ENCODE measurements at places on chromosomes 7 and 10. TPM values are rescaled to one million over a fixed set of nuclear protein-coding genes. Genes with fewer than 3 reads are reported as not detected.

Gene ARMC10
- polyA plus RNA-seq, result 64.9 TPM

Gene TPK1
- 8.3 TPM for polyA plus RNA-seq

Gene CFAP46
- polyA plus RNA-seq, result 9.0 TPM

DNA sequence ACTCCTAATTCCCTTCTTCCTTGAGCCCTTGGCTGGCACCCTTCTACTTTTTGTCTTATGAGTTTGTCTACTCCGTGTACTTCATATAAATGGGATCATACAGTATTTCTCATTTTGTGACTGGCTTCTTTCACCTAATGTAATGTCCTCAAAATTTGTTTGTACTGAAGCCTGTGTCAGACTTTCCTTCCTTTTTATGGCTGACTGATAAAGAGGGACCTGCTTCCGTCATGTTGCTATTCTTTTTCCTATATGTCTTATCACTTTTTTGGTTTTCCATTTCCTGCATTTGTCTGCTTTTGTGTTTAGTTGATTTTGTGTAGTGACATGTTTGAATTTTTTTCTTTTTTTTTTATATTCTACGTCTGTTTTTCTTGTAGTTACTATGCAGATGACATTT, 470.9 kb downstream of the SDK1 start:
- DNase-seq, result no peak

- DNase-seq, result no peak
Measured at GRCh38 chr7:114687238-114687637, 234.7 kb upstream of the MDFIC start.

GRCh38 chr7:88132725-88133124, 87.1 kb downstream of the SRI start:
- DNase-seq, result no peak

GRCh38 chr7:120733143-120733542, 124.8 kb downstream of the TSPAN12 start:
- DNase-seq, result no peak

DNA sequence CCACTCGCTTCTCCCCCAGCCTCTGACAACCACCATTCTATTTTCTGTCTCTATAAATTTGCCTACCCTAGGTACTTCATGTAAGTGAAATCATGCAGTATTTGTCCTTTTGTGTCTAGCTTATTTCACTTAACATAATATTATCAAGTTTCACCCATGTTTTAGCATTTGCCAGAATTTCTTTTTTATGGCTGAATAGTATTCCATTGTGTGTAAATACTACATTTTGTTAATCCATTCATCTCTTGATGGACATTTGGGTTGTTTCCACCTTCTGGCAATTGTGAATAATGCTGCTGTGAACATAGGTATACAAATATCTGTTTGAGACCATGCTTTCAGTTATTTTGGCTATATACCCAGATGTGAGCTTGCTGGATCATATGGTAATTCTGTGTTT, 57.4 kb upstream of the TRIM8 start:
- no peak for DNase-seq

- DNase-seq, result no peak
Measured at GRCh38 chr7:94803821-94804220, 103.6 kb upstream of the PPP1R9A start.

GRCh38 chr10:98994030-98994429, 241.6 kb downstream of the HPSE2 start:
- DNase-seq, result no peak

DNA sequence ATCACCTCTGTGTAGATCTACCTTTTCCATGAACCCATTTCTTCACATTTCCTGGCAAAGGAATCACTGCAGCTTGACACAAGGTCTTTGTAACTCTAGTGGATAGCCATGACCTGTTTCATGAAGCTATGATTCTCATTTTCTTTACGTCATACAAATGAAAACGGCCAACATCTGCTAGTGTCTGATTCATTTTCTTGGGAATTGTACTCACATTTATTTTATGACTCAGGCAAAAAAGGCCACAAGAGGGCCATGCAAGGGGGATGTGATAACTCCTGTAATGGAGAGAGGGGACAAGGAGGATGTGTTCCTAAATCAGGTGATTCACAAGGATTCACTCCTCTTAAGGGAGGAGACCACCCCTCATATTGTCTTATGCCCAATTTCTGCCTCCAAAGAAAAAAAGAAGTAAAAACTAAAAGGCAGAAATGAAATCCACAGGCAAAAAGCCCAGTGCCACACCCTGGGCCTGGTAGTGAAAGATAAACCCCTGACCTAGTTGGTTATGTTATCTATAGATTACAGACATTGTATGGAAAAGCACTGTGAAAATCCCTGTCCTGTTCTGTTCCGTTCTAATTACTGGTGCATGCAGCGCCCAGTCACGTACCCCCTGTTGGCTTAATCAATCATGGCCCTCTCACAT, 249.9 kb downstream of the IPMK start:
- no peak for DNase-seq

DNA sequence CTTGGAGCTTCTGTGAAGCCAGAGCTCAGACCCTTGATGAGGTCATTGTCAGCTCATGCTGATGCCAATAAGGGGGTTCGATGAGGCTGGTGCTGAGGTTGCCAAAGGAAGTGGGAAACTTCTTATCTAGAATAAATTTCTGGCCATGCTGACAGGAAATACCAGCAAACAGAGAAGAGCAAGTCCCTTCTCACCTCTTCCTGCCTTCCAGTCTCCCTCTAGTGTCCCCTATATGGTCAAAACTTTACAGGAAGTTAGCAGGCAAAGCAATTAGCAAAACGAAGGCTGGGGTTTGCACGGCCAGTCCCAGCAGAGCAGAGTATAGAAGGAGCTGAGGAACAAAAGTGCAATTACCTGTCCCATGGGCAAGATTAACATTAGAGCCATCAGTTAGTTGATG, 15.1 kb upstream of the NEUROG3 start:
- DNase-seq, result no peak

- no peak for DNase-seq
Measured at GRCh38 chr7:37045681-37046179, 321.4 kb upstream of the AOAH start.
